Activated T-helper 1 cell treated with Interleukin-2 at 50 U/mL for 16 hours (primary cell): ENCODE measurements at places on chromosomes 2 and 18.

- DNase-seq, result peak; percentile 81
These were observed 648 bp downstream of the ARID5A start for GRCh38 chr2:96537066-96537733.

- no peak for DNase-seq
These were observed 540.5 kb downstream of the SLC4A3 start for GRCh38 chr2:220167956-220168355.

- DNase-seq, result no peak
These were observed 57.1 kb downstream of the MAP4K4 start for GRCh38 chr2:101754618-101755017.

GRCh38 chr2:31038385-31038784 is 99.9 kb downstream of the GALNT14 start:
- DNase-seq, result no peak

GRCh38 chr2:39188960-39189494 is 54.7 kb downstream of the CDKL4 start:
- no peak for DNase-seq

- no peak for DNase-seq
These were observed 743.6 kb upstream of the FANCL start for GRCh38 chr2:58984731-58985130.

GRCh38 chr18:3230401-3231334 is 10.9 kb upstream of the MYOM1 start:
- DNase-seq, result no peak

DNA sequence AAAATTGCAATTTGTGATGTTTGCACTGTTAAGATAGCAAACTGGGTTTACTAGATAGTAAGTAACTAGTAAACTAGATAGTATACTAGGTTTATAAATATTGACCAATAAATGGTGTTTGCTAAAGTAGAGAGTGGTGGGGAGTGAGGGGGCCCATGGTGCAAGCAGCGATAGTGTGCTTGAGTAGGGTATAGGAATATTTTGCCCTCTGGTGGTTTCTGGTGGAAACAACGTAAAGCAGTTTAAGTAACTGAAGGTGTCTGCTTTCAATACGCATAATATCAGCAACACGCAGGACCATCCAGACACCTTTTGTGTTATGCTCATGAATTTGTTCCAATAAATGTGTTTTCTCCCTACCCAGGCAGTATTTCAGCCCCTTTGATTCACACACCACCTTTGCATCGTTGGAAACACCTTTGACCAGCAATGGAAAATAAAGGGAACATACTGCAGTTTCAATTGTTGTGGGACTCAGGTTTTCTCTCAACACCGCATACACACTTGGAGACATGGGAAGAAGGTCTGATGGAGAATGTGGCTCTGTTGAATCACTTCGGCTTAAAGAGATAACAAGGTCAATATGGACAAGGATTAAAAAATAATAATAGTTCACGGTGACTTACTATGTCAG is 16.7 kb upstream of the STAT1 start:
- no peak for DNase-seq

- no peak for DNase-seq
These were observed 128.2 kb upstream of the CXCR4 start for GRCh38 chr2:136246086-136246669.

DNA sequence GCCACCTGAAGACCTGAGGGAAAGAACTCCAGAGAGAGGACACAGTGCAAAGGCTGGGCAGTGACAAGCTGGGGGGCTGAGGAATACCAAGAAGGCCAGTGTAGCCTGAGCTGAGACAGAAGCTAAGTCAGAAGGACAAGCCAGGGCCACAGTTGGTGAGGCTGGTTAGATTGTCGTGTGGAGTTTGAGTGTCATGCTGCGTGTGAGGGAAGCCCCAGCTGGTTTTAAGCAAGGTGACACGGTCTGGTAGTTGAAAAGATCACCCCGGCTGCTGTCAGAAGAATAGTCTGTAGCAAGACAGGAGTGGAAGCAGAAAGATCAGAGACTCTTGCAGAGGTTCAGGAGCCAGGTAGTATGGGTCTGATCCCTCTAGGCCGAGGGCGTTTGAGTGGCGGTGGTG is 50.6 kb upstream of the RMDN2 start:
- no peak for DNase-seq

DNA sequence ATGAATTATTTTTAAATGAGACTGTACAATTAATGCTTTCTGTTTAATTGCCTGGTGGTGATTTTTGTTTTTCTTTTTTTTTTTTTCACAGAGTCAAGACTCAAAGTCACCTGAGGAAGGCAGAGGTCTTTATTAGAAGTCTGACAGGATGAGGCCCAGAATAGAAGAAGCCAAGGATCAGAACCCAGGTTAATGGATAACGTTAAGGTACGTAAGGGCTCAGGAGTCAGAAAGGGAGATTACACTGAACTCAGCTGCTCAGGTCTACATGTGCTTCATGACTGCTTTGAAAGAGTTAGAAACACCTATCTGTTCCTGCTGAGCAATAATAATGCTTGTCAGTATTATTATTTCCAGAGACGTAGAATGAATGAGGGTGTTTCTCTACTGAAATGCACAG is 196.5 kb downstream of the LRATD1 start:
- DNase-seq, result no peak
